ENCODE measurements at places on chromosomes 6 and 20.

GRCh38 chr20:17227669-17228623 is 1.1 kb downstream of the PCSK2 start:
- no peak for DNase-seq

DNA sequence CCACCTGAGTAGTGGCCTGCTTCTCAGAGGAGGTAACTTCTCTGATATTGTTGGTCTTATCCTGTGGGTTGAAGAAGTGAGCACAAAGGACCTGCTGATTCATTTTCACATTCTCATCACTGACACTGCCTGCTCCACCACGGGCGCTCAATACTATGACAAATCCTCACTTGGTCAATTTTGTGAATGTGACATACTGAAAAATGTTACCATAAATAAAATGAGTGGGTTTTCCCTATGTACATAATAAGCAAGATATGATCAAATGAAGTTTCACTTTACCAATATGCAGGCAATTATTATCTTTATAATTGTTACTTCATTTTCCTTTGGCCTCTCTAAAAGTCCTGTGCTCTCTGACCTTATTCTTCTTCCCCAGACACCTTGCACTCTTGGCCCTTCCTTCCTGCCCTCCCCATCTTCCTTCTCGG is 71.5 kb upstream of the RIPOR2 start:
- no peak for DNase-seq

DNA sequence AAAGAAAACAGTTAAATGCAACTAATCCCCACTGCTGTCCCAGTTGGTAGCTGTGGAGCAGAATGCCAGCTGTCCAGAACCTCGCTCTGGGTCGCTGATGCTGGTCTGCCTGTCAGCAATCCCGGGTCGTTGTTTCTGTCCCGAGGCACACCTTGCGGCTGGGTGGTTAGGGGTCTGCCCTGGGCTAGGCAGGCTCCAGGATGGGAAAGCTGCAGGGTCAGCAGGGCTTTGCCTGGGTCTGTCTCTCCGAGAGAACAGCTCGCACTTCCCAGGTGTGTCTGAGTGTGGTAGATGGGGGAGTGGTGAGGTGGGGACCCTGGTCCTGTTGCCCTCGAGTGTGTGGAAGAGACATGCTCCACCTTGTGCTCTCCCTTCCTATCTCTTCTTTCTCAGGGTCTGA is 261.2 kb downstream of the CLIC5 start:
- no peak for DNase-seq

DNA sequence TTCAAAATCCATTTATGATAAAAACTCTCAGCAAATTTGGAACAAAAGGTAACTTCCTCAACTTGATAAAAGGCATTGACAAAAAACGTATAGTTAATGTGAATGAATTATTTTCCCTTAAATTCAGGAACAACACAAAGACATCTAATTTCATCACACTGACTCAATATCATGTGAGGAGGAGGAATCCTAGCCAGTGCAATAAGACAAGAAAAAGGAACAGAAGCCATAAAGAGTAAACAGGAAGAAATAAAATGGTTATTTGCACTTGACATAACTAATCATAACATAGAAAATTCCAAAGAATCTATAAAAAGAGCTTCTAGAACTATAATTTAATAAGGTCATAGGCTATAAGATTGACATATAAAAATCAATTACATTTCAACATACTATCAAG is 31.4 kb downstream of the CHD6 start:
- no peak for DNase-seq

GRCh38 chr6:4327841-4328240 is 192.5 kb upstream of the ECI2 start:
- DNase-seq = no peak

GRCh38 chr20:24631173-24631505 is 161.7 kb downstream of the SYNDIG1 start:
- DNase-seq = no peak

DNA sequence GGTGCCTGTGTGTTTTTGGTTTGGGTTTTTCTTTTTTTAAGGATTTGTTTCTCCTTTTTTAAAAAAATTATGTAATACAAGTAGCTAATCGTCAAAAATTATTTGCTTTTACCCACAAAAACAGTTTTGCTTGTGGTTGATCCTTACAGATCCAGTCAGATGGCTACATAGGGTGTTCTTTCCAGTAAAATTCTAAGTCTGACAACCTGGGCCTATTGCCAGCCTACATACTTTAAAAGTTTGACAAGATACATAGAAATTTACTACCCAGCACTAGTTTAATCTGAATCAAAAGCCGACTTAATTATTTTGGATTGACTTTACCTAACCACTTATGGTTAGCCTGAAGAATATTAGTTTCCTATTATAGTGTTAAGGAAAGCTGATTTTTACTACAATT is 2.1 kb upstream of the SOX4 start:
- no peak for DNase-seq

GRCh38 chr6:129565366-129565765 is 144.6 kb downstream of the ARHGAP18 start:
- no peak for DNase-seq

- no peak for DNase-seq
Measured at GRCh38 chr20:62602550-62602949, 39.8 kb upstream of the SLCO4A1 start.

GRCh38 chr6:21594416-21595281 is 1.1 kb downstream of the SOX4 start:
- peak; percentile 12 for DNase-seq

Data from stimulated activated CD4-positive, alpha-beta T cell treated with anti-CD3 and anti-CD28 coated beads, Interleukin-1b, Interleukin-23, amount 100 ng/mL, for 4 hours (primary cell).